Non-pigmented ciliary epithelial cell (primary cell): ENCODE measurements at places on chromosomes 6 and 20.

DNA sequence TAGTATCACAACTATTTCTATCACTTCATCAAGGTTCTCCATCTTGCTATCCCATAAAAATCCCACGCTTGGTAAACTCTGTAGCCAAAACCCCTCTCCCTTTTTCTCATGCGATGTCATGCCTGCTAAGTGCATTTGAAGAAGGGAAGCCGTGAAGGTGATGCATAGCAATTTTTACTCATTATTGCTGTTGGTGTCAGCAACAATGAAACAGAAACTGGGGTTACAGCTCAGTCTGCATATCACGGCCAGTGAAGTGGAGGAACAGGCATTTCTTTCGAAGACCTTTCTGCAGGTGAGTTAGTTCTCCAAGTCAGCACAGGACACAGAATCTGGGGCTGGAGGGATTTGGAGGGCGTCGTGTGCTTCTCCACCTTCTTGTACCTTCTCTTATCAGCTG lies 5.8 kb downstream of the UNC93A start:
- no peak for DNase-seq

- DNase-seq, result no peak
These were observed 18.8 kb upstream of the EZR start for GRCh38 chr6:158837684-158838625.

GRCh38 chr20:24575811-24576210 lies 106.4 kb downstream of the SYNDIG1 start:
- no peak for DNase-seq

DNA sequence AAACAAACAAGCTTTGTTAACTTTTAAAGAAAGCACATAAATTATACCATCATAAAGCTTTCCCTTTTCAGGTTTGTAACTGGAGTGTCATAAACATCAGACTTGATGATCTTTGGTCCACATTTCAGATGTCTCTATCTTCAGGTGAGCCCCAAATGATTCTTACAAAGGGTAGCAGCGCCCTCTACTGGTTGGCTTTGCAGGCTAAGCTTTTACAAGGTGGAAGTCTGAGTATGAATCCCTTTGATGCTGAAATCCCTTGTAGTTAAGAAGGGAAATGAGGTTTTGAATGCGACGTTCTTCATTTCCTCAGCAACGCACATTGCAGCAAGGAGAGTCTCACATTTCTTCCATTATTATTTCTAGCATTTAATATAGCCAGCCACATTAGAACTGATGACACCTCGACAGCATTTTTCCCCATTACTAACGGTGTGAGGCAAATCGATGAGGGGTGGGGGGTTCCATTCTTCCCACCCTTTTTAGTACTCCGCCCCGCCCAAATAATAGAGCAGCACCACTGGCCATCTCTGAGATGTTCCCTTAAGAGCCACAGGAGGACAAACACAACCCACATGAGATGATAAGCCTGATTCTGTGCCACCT lies 126.3 kb upstream of the NT5E start:
- peak; percentile 52 for DNase-seq

- DNase-seq, result no peak
These were observed 6.6 kb upstream of the SLC16A10 start for GRCh38 chr6:111080698-111081097.

DNA sequence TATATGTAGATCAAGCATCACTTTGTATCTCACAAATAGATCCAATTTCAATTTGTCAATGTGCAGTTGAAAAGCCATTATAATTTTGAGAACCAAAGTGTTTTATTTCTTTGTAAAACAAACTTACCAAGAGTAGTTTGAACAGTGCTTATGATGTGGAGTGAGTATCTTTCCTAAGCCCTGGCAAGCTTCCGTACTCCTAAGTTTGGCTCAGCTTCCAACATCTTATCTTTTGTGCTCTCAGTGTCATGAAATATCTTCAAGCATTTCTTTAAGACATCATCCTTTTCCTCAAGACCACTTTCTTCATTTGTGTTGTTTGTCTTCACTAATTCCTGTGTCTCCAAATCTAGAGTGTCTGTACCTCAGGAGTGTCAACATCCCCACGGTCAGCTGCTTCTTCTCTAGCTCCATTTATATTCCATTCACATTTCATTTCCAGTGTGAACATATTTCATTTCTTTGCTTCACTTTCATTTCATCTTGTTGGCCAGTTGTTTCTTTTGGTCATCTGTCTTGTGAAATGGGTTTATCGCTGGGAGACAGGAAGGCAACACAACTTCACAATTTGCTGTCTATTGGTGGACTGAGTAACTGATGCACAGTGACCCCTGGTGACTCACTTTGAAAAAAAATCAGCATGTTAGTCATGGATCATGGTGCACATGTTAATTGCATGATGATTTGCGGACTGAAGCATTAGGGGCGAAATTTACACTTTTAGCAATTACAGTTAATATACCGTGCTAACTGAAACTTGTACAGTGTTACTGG lies 36.9 kb downstream of the SLC24A3 start:
- DNase-seq, result no peak

GRCh38 chr6:2240961-2241360 lies 4.4 kb downstream of the GMDS start:
- DNase-seq, result no peak

GRCh38 chr20:24955045-24955444 lies 6.0 kb downstream of the CST7 start:
- no peak for DNase-seq

- DNase-seq, result no peak
These were observed 26.9 kb downstream of the RING1 start for GRCh38 chr6:33235221-33235634.

DNA sequence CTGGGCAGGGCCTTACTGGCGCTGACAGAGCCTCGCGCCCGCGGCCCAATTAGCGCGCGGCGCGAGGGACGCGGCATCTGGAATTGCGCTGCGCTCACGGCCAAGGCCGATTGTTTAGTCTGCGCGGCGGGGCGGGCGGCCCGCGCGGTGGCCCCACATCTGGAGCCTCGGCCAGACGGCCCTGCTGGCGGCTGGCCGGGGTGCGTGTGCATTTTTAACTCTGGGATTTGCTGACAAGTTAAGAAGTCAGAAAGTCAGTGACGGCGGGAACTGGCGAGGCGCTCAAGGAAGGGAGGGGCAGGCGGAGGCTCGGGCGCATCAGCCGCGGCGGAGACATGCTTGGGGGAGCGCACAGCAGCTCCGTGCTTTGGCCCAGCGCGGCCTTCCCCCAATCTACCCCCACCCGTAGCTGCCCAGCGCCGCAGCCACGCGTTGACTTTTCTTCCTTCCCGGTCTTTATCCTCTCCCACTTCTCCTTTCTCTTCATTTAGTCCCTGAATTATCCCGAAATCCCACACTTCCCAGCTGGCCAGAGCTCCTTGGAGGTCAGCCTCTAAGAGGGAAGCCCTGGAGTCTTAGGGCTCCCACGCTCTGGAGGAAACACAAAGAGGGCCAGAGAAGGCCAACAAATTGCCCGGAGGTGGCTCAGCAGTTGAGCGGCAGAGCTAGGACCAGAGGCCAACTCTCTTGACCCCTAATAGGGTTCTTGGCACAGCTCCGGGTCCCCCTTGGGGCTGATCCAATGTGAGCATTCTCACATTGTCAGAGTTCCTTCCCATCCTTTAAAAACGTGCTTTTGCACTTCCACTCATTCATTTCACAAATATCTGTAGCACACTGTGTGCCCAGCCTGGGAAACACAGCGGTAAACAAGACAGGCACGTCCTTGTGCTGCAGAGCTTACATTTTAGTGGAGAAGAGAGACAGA lies 40.8 kb upstream of the FOXP4 start:
- DNase-seq, result no peak

DNA sequence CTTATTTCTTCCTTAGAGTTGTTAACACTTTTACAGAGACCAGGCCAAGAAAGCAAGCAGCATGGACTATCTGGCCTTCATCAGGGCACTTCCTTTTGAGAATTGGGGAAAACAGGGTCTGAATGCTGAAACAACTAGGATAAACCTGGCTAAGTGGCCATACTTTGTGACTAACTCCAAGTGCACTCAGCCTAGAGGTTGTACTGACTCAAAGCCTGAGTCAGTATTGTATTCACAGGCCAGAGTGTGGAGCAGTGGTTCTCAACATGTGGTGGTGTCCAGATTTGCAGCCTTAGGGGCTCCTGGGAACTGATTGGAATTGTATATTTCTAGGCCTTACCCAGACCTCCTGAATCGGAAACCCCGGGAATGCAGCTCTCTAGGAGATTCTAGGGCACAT lies 20.1 kb downstream of the SEC23B start:
- no peak for DNase-seq

- no peak for DNase-seq
These were observed 25.1 kb upstream of the UTRN start for GRCh38 chr6:144259986-144260385.

DNA sequence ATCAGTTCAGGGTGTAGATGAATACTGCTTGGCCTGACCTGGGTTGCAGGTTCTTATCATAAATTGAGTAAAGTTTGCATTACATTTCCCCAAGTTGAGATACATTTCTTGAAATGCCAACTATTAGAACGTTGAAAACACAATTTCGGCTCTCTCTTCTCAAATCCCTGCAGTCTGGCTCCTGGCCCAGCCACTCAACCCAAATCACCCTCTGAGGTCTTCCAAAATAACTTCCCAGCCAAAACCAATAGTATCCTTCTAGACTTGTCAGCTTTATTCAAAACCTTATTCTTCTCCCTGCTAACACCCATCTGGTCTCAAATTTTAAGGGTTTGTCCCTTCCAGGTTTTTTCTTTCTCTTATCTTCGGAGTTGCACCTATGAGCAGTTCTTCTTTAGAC lies 263.6 kb downstream of the EYA4 start:
- DNase-seq, result no peak

DNA sequence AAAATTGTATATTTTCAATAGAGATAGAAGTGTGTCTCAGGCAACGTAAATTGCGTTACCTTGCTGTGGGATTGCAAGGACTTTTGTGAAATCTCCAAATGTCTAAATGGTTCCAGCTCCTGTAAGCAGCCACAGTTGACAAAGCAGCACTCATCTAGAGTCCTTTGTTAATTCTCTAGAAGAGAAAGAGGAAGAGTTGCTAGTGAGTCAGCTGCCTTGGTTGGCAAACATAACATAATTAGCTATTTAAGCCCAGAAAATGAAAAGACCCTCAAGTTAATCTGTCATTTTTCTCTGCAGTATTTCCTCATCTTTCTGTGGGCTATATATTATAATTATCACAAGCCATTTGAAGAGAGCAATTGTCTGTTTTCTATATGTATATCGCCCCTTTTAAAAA lies 66.4 kb upstream of the FABP7 start:
- DNase-seq, result no peak

DNA sequence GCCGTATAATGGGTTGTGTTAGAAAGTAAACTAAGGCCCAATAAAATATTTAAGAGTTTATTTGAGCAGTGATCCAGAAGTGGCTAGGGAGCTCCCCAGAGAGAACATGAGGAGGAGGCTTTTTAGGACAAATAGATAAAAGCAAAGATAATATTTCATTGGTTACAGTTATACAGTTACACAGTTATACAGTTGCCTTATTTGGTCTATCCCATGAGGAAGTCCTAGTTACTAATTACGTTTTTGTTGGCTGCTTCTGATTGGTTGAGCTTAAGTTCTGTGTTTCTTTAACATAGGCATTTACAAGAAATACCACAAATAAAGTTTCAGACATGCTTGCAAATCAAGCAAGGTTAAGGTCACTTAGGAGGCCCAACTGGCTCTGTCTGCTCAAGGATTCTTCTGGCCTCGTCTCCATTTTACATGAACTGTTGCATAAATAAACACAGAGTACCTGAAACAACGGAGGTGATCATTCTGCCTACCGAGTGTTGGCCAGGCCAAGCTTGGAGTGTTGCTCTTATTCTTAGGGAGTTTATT lies 7.0 kb downstream of the UBD start:
- peak; percentile 52 for DNase-seq
